ENCODE measurements at places on chromosomes 7 and 10.

DNA sequence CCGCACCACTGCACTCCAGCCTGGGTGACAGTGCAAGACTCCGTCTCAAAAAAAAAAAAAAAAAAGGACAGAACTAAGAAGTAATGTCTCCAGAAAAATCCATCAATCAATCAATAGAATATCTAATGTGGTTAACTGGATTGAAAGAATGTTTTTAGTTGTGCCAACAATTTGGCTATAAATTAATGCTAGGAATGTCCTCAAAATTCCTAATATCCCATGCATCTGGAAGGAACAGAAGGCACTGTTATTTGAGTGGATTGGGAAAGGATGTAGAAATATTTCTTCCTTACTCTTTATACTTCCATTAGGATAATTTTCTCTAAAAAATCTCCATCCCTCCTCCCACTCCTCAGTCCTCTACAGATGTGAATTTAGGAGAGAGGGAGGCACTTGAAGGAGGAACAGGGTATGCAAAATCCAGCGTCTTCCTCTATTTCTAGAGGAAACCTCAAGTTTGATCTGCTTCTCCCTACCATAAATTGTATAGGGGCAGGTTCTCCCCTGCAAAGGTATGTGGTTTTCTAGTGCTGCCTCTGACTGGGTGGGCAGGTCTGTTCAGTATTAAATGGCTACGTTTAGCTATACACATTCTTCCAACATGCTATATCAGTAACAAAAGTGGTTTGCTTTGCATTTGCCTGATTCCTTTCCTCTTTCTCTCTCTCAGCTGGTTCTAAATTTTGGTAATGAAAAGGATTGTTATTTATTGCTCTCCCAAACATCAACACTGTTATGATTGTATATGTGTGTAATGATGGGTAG is 54.1 kb downstream of the RNLS start:
- no peak for DNase-seq

DNA sequence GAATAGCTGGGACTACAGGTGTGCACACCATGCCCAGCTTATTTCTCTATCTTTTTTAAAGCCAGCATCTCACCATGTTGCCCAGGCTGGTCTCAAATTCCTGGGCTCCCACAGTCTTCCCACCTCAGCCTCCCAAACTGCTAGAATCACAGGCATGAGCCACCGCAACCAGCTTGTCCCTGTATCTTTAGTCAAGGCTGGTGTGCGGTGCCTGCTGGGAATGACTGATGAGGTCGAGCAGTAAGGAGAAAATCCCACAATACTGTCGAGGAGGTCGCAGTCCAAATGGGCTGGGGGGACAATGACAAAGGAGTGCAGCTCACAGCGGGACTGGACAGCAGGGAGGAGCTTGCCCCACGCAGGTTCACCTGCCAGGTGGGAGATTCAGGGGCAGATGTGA is 50.2 kb upstream of the CALN1 start:
- no peak for DNase-seq

DNA sequence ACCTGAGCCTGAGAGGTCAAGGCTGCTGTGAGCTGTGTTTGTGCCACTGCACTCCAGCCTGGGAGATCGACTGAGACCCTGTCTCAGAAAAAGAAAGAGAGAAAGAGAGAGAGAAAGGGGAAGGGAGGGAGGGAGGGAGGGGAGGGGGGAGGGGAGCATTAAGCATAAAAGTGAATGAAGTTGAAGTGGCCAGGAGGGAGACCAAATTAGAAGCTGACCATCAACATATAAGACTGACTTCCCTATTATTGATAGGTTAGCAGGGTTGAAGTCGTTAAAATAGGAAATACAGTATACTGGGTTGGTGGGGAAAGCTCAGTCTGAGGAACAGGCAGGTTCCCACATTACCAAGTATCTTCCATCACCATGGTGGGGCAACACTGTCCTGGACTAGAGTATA is 117.1 kb upstream of the MKLN1 start:
- DNase-seq = no peak

- DNase-seq = no peak
These were observed 25.3 kb upstream of the PPIF start for GRCh38 chr10:79321951-79322350.

DNA sequence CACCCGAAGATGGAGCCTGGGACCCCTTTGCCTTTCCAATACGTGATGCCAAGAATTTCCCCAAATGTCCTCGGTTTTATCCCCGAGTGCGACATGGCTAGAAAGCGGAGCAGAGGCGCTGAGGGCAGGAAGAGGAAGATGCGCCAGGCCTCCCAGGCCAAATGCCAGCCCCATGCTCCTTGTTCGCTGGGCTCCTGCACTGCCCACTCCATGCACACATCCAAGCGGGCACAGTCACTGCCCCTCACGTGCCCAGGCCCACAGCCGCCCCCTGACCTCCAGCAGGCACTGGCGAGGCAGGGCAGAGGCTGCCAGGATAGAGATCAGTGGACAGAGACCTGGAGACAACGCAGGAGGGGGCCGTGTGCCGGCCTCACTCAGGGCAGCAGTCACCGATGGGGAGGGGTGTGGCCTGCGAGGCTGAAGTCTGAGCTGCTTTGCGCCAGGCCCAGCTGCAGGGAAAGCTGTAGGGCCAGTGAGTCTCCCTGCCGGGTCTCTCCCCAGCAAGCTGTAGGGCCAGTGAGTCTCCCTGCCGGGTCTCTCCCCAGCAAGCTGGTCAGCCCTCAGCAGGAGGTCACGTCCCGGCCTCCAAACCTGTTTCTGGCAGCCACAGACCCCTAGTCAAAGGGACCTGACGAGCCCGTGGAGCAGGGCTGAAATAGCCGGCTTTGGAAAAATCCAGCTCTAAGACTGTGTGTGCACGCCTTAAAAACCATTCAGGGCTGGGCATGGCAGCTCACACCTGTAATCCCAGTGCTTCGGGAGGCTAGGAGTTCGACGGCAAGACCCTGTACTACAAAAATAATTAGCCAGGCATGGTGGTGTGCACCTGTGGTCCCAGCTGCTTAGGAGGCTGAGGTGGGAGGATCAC is 100.6 kb upstream of the DIP2C start:
- no peak for DNase-seq

DNA sequence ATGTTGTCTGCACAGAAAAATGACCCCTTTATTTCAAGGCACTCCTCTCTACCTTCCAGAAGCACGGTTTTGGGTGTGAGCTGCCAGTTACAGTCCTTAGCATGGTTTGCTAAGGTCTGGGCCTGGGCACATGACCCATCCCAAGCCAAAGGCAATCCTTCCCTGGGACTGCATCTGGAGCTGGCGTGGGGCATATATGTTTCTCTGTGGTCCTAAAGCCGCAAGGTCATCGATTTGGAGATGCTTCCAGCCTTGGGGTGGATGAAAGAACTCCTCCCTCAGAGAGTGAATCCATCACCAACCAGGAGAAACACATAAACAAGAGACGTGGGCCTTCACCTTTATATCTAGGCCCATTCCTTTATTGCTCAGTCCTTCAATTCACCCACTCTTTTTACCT is 50.1 kb upstream of the IGFBP3 start:
- no peak for DNase-seq

GRCh38 chr10:3784510-3785250 is at the start of gene KLF6:
KLF6 (minus strand) TSS chr10:3785209; CDS start chr10:3785014, 195 bp downstream.
- DNase-seq = no peak

DNA sequence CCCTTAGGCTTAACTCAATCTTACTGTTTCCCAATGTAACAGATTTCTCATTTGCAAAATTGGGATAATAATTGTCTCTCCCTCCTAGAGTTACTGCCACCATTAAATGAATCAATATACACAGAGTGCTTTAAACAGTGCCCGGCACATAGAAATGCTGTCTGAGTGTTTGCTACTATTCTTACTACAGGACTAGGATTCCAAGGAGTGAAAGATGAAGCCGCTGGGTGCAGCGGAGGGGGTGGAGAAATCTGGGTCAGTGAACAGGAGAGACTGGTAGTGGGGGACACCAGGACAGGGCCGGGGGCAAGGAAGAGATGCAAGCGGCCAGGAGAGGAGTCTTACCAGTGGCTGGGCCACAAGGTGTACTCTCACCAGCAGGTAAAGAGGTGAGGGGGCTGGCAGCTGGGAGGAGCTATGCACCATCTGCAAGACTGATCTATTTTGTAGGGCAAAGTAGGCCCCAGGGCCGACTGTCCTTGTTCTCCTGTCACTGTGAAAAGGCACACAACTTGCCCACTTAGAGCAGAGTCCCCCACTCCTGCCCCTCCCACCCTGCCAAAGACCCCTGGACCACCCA is 18.5 kb upstream of the PRRT4 start:
- no peak for DNase-seq

DNA sequence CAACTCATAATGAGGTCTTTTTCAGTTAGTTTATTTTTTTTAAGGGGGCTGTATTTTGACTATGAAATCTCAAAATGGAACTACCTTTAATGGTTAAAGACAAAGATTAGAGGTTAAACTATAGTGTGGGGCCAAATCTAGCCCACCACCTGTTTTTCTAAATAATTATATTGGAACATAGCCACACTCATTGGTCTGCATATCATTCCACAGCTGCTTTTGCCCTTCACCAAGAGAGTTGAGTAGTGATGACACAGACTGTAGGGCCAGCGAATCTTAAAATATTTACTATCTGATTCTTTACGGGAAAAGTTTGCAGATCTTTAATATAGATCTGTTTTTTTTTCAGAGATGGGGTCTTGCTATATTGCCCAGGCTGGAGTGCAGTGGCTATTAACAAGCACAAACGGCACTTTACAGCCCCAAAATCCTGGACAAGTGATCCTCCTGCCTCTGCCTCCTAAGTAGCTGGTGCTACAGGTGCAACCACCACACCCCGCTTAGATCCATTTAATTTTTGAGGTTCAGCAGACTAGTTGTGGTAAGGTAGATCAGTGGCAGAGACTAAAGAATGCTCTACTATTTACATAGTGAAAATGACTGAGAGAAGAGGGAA is 25.8 kb downstream of the EPC1 start:
- DNase-seq = no peak

GRCh38 chr10:46218921-46219320 is 67.9 kb upstream of the ANTXRL start:
- DNase-seq = no peak
